ENCODE measurements at places on chromosomes 13 and 19. TPM values are rescaled to one million over a fixed set of nuclear protein-coding genes. Genes with fewer than 3 reads are reported as not detected.

The CEACAM1 gene
- 2.7 TPM for total RNA-seq

DNA sequence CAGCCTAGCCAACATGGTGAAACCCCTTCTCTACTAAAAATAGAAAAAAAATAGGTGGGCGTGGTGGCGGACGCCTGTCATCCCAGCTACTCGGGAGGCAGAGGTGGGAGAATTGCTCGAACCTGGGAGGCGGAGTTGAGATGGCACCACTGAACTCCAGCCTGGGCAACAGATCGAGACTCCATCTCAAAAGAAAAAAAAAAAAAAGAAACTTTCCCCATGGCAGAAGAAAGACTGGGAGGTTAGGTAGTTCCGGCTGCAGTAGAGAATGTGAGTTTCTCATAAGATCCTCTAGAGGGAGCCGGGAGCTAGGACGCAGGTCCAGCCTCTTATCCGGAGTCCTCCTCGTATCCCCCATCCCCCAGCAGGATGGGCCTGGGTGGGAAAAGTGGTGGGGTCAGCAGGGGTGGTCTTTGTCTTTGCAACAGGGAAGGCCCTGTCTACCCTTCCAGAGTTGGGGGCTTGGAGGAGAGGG lies 13.2 kb upstream of the CREB3L3 start:
- DNase-seq: no peak

The RNF225 gene
- 0.32 TPM for total RNA-seq

The KLHL1 gene
- total RNA-seq: not detected

DNA sequence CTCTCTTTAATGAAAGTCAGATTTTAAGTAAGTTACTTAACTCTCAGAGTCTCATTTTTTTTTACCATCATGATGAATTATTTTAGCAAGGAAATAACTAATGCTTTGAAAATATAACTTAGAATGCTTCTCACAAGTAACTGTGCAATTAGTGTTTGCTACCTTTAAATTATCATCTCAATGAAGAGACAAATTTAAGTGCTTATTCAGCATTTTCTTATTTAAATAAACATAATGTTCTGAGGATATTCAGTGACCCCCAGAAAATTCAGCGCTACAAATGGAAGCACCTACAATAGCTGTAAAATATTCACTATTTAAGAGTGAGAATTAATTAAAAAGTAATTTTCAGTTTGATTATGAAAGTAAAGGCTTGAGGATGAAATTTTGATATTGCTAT lies 527.2 kb downstream of the SLITRK1 start:
- DNase-seq: no peak

The ZNF681 gene
- 3.3 TPM for total RNA-seq

DNA sequence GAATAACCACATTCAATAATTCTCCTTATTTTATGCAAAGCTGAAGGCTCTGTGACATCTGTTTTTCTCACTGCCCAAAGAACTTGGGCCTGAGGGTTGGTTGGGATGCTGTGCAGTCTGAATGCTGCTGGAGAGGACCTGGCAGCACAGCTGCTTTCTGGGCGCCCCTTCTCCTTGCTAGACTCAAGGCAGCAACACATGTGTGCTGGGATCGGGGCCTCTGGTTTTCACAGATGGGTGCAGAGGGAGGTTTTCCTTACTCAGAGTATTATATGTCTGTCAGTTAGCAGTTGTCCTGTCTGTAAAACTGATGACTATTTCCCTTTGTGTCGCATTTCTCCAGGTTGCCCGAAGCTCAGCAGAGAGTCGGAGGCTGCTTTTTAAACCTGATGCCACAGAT lies 53.2 kb upstream of the TEX29 start:
- DNase-seq: no peak

- DNase-seq: peak; percentile 49
These were observed 372 bp downstream of the DNAAF3 start for GRCh38 chr19:55165952-55166529.

DNA sequence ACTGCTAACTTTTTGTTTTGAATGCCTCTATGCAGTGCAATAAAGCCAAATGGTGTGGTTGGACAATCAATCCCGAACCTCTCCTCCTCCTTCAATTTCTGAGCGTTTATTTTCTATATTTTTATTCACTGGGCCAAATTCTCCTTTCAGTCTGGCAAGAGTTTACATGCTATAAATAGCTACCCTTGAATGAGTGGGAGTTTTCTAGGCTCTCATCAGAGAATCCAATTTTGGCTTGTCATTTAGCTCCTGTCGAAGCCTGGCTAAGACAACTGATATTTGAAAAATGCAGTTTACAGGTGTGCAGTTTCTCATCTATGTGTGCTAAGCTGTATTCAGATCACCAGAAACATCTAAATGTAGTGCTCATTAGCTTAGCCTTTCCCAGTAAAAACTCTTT lies 61.8 kb downstream of the OLFM4 start:
- no peak for DNase-seq

- DNase-seq: no peak
These were observed 815 bp downstream of the MAP3K10 start for GRCh38 chr19:40191836-40192646.

DNA sequence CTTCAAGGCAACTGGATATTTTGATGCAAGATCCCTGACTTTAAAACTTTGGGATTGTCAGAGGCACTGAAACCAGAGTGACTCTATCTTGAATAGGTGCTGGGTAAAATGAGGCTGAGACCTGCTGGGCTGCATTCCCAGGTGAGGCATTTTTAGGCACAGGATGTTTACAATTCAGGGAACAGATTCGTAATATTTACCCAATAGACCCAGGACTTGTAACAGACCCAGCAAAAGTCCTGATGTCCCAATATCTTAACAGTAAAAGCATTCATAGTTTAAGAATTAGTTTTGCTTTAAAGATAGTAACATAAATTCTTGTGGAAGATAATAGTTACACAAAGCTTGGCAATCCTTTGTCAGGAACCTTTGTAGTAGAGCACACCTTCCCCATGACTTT lies 166.2 kb downstream of the FGF14 start:
- no peak for DNase-seq

- DNase-seq: no peak
These were observed 108.3 kb downstream of the SLITRK1 start for GRCh38 chr13:83773961-83774360.

DNA sequence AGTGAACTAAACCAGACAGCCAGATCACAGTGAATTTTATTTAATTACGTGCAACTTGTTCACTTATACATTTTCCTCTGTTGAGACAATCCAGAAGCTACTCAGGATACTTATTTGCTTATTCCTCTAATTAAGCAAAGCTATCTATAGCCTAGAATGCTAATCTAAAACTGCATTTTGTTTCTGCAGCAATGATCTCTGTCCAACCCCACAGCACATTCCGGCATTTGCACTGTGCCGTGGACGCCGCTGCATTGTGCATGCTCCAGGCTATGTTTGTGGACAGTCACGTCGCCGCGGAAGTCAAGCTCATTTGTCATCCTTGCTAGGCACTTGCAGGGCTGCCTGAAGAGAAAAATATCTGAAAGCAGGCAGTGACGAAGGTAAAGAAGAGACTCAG lies 406.9 kb downstream of the RFC3 start:
- no peak for DNase-seq

DNA sequence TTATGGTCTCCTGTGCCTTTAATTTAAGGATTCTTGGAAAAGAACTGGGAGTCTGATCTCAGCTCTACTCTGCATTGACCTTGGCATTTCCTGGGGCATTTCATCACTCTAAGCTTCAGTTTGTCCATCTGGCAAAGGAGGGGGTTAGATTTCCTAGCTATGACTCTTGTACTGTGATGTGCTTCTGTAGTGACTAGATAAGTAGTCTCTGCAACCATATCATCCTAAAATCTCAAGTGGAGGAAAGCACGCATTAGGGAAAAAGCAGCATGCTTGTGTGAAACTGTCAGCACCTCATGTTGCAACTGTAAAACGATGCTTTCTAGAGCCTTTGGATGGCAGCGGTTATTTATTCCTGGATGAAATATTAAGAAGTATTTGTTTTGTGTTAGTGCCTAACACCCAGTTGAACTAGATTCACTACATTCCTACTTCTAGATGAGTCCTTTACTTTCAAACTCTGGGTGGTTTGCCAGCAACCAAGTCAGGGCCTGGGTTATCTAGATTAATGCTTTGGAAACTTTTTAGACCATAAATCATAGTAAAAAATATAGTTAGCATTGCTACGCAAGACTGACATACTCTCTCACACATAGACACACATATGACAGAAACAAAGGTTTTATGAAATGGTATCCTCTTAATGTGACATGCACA lies 6.8 kb downstream of the WDFY2 start:
- DNase-seq: no peak

- peak; percentile 82 for DNase-seq
These were observed 28.3 kb downstream of the IL12RB1 start for GRCh38 chr19:18058208-18059009.

DNA sequence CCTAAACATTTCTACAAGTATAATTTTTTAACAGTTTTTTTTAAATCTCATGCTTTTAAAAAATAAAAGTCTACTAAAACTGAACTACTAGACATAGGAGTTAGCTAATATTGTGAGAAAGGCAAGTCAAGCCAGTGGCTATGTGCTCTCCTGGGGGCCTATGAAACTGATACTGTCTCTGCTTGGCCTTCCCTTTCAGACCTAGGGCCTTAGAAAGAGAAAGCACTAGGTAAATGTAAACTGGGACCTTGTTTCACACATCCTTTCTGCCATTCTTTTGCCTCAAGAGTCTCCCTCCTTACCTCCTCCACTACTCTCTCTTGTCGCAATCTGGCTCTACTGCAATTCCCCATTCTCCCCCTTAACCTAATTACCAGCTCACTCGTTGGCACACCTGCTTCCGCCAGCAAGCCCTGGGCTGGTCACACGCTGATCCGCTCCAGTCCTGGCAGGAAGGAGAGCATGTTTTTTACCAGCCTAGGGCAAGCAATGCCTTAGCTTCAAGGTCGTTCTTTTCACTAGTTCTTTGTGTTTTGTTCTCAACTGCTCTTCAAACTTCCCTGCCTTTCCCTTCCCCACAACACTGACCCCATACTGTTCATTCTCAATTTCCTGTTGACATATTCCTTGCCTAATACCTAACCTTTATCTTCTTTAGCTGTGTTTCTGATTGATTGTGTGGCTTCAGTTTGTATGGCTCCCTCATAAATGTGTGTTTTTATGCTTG lies 23.1 kb downstream of the TBC1D4 start:
- DNase-seq: no peak

- no peak for DNase-seq
These were observed 293.3 kb downstream of the NALCN start for GRCh38 chr13:101123028-101123427.

The ZNF302 gene
- 25.1 TPM for total RNA-seq

DNA sequence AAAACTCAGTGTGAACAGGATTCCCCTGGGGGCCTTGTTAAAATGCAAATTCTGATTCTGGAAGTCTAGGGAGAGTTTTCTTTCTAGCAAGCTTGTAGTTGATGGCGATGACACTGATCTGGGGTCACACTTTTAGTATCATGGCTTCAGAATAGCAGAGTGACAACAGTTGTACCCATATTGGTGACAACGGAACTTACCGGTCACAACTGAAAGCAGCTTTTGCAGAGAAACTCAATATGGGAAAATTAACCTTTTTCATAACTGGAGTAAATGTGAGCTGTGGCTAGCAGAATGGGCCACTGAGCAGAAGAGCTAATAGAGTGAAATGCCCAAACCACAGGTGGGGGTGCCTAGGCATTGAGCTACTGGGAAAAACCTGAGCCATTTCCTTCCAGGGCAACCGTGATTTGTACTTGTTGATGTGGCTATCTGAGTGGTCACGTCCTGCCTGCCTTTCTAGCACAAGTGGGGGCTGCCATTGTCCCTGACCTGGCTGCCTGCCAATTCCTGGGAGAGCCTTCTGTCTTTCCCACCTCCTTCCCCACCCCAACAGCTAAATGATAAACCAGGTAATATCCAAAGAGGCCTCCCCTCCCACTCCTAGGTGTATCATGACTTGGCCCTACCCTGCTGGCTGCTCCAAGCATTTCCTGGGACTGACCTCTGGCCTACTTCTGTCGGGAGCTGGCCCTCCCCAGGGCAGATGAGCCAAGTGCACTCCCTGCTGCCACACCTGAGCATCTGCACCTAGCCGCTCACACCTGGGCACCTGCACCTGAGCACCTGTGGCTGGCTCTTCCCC lies 1.7 kb upstream of the SLC10A2 start:
- DNase-seq: no peak

The MUC16 gene
- total RNA-seq: 0.10 TPM

DNA sequence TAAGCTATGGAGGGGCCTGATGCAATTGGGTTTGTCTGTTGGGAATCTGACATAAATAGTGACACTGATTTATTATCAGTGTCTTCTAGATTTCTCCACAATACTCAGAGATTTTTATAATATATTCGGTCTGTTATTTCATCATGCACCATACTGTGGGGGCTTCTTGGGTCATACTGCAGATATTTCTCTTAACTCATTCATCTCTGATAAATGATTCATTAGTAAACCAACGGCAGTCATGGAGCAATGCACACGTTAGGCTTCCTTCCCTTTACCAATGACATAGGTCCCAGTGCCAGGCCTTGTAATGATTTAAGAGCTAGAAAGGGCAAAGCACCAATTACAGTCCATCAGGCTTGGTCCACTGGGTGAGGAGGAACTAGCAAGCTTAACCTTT lies 53.6 kb downstream of the FAM216B start:
- DNase-seq: no peak

All from naive thymus-derived CD4-positive, alpha-beta T cell (primary cell).